RCC 7860 (cell line): ENCODE measurements at places on chromosomes 3 and 15.
A peak's percentile ranks its signal among the peaks of the same experiment; 100 is the strongest.

- DNase-seq, result no peak
Observed at GRCh38 chr3:135271177-135272025, 476.3 kb downstream of the EPHB1 start.

DNA sequence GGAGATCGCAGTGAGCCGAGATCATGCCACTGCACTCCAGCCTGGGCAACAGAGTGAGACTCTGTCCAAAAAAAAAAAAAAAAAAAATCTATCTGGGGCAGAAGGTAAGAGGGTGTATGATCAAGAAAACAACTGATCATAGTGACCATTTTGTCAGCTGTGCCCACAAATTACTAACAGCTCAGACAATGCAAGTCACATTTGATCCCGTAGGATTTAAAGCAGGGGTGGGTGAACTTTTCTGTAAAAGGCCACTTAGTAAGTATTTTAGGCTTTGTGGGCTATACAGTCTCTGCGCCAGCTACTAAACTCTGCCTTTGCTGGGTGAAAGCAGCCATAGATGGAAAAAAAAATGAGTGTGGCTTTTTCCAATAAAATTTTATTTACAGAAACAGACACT lies 57.6 kb upstream of the ABI3BP start:
- no peak for DNase-seq

DNA sequence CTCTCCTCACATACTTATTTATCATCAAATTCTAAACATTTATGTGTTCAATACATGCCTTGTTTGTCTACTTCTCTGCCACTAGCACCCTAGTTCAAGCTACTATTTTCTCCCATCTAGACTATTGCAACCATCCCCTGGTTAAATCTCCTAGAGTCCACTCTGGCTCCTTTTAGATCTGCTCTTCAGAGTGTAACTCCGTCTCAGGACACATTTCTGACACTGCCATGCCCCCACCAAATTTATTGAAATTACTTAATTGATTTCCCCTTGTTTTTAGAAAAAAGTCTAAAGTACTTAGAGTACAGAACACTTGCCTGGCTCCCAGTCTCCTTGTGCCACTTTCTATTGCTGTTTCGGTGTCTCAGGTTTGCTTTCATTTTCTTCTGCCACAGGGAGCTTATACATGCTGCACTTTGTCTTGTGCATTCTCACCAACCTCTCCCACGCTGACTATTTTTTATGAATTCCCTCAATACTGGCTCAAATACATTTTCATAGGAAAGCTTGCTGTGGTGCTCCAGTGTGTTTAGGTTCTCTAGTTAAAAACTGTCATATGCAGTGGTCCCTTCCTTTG lies 792.3 kb downstream of the DIPK2A start:
- DNase-seq, result no peak

DNA sequence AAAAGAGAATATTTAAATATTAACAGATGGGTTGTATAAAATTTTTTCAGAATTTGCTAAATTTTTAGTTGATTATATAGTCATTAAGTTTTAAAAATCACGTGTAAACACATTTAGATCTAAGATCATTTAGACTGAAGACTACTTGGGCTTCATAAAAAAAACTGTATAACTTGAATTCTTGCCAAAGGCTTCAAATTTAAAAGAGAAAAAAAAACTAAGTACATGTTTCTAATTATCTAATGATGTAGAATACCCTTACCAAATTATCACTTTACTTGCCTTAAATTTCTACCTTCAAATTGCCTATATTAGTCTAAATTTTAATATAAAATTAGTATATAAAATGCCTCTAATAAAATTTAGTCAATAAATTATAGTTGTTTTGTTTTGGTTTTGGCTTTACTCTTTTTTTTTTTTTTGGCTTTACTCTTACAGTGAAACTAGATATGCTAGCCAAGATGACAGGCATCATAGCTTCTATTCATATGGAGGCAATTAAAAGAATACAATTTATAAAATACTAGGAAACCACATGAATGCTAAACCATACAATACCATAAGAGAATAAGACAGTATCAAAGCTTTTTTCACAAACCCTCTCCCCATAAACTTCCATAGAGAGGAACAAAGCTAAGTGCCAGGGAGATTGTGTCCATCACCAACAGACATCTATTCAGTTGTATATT lies 183.1 kb upstream of the KCNMB2 start:
- DNase-seq, result no peak

DNA sequence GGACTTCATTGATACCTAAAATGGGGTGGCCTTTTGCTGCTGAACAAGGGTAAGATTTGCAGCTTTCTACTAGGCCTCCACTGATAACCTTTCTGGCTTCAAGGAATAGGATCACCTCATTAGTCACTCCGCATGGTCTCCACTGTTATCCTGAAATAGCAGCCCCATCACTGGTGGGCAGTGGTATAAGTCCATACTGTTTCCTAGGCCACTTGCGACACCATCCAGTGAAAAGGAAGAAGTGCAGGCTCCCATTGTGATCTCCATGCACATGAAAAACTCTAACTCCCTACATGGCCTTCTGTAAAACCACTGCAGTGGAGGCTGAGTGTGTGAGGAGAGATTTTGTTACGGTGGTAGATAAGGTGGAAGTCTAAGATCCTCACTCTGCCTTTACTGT lies 1455.9 kb downstream of the SI start:
- peak; percentile 26 for DNase-seq

DNA sequence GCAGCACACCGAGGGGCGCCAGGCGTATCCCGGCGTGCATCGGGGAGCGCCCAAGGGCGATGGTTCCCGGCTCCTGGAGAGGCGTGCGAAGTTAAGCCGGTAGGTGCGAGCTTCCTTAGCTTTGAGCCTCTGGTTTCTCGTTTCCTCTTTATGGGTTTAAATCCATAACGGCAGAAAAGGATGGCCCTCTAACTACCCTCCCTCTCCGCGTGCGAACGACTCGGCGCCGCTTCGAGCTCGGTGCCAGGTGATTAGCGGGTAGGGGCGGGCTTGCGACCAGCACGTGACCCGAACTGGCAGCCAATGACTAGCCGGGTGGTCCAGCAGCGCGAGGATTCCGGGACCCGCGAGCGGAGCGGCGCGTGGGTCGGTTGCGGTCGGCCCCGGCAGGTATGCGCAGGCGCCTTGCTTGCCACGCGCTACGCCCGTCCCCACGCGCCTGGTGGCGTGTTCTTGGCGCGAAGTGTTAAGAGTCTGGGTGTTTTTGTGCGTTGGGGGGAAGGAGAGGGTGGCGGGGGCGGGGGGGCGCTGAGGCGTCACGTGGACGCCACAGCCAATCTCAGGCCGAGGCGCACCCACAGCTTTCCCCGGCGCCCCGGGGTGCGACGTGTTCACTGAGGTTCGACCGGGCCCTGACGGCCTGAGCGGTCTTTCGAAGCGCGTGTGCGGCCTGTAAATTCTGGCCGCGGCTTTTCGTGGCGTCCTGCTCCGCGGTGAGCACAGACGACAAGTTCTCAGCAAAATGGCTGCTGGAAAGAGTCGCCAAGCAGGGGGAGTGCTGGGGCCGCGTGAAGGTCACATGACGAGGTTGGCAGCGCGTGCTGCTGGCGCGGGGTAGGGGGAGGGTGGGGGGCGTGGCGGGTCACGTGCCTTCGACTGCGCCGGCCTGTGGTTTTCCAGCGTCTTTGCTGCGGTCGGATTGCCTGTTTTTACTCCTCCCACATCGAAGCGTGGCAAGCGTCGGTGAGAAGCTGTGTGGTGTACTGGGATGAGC lies 38.7 kb upstream of the MGA start:
- peak; percentile 36 for DNase-seq

DNA sequence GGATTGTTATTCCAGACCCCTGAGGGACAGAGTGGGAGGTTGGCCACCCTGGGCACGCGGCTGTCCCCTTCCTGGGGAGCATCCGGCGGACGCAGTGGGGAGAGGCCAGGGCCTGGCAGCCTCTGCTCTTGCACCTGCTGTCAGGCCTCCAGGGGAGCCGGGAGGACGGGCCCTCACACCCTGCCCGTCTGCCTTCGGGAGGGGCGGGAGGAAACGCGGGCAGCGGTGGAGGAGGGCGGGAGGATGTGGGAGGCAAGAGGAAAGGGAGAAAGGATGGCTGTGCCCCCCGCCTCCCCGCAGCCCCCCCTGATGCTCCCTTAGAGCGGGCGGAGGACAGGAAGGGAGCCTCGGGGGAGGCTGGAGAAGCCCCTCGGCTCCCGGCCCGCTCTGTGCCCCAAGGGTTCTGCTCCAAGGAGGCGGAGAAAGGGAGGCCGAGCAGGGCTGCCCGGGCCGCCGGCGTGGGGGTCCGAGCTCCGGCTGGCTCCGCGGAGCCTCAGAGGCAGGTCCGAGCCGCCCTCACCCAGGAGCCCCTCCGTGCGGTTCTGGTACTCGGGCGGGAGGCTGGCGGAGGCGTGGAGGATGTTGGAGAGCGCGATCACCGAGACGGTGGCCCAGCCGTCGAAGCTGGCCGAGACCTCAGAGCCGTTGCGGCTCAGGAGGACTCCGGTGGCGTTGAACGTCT lies 40.9 kb downstream of the MUC20 start:
- DNase-seq, result no peak

GRCh38 chr15:76935620-76936019 lies 4.1 kb downstream of the RCN2 start:
- peak; percentile 44 for DNase-seq

DNA sequence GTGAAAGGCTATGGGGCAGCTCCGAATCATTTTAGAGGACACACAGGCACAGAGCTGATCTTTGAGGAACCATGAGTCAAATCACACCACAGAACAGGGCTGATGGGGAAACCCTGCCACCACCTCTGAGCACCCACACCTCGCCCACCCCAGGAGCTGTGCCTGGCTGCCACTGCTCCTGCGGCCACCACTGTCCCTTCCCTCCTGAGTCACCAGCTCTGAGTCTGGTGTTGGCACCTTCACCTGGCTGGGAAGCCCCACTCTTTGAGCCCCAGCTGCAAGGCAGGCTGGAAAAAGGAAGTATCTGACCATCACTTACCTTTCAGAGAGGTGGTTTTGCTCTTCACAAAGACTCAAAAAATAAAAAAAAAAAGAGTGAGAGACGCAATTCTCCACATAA lies 63.6 kb upstream of the MEF2A start:
- no peak for DNase-seq

DNA sequence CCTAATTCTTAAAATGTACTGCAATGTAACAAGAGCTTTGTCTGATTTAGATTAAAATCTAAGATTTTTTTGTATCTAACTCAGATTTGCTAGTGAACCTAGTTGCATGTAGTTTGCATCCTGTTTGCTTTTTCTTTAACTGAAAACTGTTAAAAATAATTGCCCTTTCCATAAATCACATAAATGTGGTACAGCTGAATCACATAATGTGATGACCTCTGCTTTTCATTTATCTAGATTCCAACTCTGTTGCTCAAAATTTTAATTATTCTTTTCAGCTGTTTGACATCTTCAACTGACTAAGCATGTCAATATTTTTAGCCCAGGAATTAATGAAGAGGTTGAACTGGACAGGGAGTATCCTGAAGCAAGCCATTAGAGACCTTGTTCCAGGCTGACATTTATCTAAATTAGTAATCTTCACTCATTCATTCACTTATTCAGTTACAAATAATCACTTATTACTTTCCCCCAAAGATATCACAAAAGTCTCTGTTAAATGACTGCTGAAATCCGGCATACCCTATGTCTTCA lies 101.9 kb upstream of the PLXND1 start:
- no peak for DNase-seq

- no peak for DNase-seq
Observed at GRCh38 chr3:83224101-83224868, 1462.8 kb upstream of the GBE1 start.

GRCh38 chr3:73143821-73144237 lies 82.4 kb downstream of the EBLN2 start:
- no peak for DNase-seq

GRCh38 chr3:50616003-50616769 lies 765 bp upstream of the MAPKAPK3 start:
- peak; percentile 63 for DNase-seq

- DNase-seq, result no peak
Observed at GRCh38 chr3:131555456-131555855, 52.7 kb upstream of the MRPL3 start.

DNA sequence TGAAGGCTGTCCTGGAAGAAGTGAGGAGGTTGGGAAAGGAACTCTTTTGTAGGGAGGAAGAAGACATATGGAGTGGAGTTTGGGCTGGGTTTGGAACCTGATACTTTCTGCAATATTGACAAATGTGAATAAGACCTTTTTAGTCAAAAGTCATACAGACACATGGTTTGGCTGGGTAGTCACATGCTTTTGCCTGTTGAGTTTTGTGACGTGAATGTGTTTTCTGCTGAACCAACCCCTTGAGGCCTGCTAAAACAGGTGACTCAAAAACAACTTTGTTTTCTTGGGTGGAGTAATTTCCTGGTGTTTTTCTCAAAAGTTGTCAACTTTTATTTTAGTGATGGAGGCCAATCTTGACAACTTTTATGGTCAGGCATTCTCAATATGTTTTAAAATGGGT lies 39.4 kb upstream of the CCR4 start:
- no peak for DNase-seq

DNA sequence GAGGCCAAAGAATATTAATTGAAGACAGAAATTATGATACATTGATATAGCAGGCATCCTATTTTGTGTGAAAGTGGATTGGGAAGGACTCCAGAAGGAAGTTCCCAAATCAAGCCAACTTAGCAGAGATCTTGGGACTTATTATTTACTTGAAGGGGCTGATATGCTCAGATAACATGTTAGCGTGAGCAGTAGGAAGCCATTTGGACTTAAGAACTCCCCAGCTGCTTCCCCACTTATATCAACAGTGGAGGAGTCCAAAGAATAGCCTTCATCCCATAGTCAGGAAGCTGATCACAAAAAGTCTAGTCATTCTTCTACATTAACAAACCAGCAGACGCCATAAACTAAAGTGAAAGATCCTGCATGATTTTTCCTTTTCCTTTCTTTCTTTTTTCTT lies 200.0 kb downstream of the ATP8B4 start:
- DNase-seq, result no peak

- peak; percentile 98 for DNase-seq
Observed at GRCh38 chr3:185807445-185808068, 17.3 kb downstream of the IGF2BP2 start.

GRCh38 chr3:152672320-152672649 lies 162.6 kb upstream of the P2RY1 start:
- no peak for DNase-seq

DNA sequence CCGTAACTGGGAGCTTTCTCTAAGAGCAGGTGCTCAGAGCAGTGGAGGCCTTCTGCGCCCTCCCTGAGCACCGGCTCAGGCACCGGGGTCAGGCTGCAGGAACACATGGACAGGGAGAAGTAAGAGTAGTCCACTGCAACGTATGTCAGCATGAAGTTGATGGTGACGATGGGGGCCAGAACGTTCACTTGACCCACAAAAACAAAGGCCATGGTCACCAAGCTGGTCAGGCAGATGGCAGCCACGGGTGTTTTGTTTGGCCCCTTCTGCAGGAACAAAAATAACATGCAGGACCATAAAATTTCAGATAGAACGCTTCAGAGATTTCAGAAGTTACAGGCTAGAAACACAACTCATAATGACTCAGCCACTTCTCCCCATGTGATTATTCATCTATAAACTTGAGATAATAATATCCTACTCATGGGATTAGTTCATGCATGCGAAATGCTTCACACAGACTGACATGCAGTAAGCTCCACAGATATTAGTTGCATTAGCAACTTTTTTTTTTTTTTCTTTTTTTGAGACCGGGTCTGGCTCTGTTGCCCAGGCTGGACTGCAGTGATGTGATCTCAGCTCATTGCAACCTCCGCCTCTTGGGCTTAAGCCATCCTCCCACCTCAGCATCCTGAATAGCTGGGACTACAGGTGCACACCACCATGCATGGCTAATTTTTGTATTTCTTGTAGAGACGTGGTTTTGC lies 52.2 kb upstream of the HEG1 start:
- peak; percentile 91 for DNase-seq
